ENCODE measurements at places on chromosomes 7 and 10.

- no peak for DNase-seq
These were observed 232.5 kb downstream of the SKIDA1 start for GRCh38 chr10:21292763-21293517.

GRCh38 chr10:127117125-127117524 lies 79.3 kb downstream of the INSYN2A start:
- no peak for DNase-seq

DNA sequence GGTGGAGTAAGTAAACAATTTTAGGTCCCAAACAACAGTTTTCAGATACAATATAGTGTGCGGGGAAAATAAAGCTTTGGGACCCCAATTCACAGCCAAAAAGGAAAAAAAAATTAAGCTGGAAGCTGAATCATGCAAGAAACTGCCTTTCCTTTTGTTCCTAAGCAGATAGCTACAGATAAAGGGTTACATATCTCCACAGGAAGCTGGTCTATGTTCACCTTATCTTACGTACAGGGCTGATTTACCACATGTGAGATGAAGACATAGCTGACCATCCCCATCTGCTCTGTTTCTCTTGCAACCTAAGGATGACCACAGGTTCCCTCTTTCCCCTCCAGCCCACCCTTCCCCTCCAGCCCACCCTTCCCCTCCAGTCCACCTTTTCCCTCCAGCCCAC lies 14.2 kb upstream of the PFKP start:
- no peak for DNase-seq

GRCh38 chr7:41054960-41055661 lies 647.8 kb downstream of the INHBA start:
- DNase-seq: no peak

- DNase-seq: no peak
These were observed 239.5 kb upstream of the FOXP2 start for GRCh38 chr7:114175125-114175524.

Measured in COR-L47 (cell line).